ENCODE measurements at places on chromosomes 3 and 15.

DNA sequence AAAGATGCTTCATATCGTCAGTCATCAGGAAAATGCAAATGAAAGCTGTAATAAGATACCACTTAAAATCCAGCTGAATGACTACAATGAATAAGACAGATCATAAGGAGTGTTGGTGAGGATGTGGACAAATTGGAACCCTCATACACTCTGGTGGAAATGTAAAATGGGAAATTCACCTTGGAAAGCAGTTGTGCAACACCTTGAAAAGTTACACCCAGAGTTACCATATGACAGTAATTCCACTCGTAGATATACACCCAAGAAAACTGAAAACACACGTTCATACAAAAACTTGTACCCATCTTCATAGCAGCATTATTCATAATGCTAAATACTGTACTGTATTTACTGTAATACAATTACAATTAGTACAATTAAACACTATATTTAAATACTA is 2.3 kb downstream of the TTC23 start:
- no peak for DNase-seq

GRCh38 chr3:120688121-120688520 is 6.1 kb upstream of the HGD start:
- DNase-seq = no peak

GRCh38 chr15:55897560-55898336 is 95.7 kb downstream of the NEDD4 start:
- DNase-seq = no peak

DNA sequence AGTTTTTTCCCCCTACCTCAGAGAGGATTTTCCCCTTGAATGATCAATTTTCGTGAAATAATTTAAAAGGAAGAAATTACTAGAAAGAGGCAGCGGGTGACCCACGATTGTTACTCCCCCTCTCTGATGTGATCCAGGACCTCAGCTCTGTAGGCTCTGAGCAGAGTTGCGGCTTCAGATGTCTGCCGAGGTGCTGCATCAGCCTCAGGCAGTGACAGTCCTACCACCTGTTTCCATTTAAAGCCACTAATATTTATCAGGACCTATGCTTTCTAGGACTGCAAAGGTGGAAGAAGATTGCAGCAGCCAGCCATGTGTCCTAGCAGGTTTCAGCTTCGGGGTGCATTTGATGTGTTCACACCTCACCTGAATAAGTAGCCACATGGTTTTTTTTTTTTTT is 294.8 kb upstream of the C2CD4B start:
- no peak for DNase-seq

- no peak for DNase-seq
Observed at GRCh38 chr15:66832664-66833063, 130.6 kb downstream of the SMAD6 start.

- DNase-seq = no peak
Observed at GRCh38 chr3:10609134-10609533, 103.7 kb upstream of the ATP2B2 start.

DNA sequence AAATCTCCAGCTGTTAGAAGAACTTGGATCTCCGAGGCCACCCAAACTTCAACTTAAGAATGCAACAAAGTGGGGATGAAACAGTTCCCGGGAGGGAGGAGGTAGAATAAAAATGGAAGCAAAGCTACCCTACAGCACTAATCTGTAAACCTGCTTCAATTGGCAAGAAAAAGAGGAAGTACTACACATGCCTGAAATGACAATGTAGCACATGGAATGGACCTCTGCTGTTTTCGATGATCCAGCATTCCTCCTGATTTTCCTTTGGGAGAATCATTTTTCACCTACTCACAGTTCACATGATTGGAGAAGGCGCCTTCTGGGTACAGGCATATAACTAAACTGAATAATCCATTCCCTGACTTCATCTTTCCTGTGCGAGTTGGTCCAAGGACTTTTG is 1081.5 kb downstream of the FHIT start:
- DNase-seq = no peak

GRCh38 chr15:75019916-75020315 is 3.5 kb upstream of the PPCDC start:
- DNase-seq = no peak

DNA sequence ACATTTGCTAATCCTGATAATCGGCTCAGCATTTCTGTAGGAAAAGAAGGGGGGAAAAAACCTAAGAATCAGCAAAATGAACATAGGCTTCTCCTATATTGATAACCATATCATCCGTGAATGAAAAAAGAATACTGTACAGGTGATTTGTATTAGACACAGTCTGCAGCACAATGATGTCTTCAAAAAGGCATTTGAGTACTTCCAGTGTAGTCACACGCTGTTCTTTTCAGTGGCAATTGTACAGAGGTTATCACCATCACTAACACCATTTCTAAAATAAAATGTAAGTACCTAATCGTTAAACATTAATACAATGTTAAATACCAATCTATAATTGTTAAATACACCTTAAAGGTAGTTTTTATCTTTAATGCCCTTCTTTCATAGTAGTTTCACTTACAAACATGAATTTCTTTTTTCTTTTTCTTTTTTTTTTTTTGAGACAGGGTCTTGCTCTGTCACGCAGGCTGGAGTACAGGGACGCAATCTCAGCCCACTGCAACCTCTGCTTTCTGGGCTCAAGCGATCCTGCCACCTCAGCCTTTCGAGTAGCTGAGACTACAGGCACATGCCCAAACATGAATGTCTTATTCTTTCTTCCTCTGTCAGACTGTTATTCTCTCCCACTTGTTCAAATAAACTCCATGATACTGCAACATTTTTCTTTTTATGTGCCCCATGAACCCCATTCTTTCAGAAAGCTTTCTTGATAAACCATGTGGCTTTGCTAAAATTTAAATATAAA is 18.4 kb downstream of the GOLGB1 start:
- no peak for DNase-seq

- no peak for DNase-seq
Observed at GRCh38 chr15:50134524-50135024, 15.5 kb upstream of the ATP8B4 start.

- DNase-seq = no peak
Observed at GRCh38 chr3:40201770-40202169, 107.7 kb upstream of the EIF1B start.

- DNase-seq = no peak
Observed at GRCh38 chr15:82958638-82959037, 6.1 kb upstream of the HOMER2 start.

Measured in amygdala (tissue), 56 donors.